Stimulated activated naive CD4-positive, alpha-beta T cell treated with Interleukin-2 at 50 U/mL for 16 hours (primary cell): ENCODE measurements at places on chromosomes 3 and 15.

- DNase-seq: no peak
Measured at GRCh38 chr3:170740726-170741591, 129.0 kb downstream of the RPL22L1 start.

DNA sequence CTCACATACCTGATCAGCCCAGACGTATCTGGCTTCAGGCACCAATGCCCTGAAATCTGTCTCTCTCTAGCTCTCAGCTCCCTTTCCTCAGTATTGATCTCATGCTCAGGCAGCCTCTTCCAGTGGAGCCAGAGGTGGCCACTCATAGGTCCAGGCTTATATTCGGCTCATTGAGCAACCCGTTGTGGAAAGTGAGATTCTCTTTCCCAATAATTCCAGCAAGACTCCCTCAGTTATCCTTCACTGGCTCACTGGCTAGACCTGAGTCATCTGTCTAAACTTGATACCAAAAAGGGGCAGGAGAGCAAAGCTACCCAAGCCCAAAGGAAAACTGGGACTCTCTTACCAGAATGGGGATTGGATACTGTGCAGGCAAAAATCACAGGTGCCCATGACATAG, 33.4 kb upstream of the FRMD4B start:
- DNase-seq: no peak

GRCh38 chr15:79168922-79169456, 78.4 kb upstream of the RASGRF1 start:
- no peak for DNase-seq

DNA sequence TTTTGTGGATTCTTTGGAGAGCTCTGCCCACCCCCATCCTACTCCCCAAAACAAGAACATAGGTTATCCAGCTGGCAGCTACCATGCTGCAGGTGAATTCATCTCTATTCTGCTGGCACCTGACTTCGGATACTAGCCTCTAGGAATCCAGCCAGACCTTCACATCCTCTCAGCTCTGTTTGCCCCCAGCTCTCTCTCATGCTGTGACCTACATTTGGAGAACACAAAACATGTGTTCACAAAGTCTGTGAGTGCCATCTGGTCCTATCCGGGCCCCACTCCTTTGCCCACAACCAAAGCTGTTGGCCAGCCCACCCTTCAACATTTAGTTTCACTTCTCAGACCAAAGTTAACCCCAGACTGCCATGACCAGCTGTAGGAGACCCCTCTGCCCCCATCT, 89.4 kb upstream of the C3orf80 start:
- no peak for DNase-seq

GRCh38 chr3:64612082-64612860, 75.5 kb downstream of the ADAMTS9 start:
- DNase-seq: no peak

GRCh38 chr3:187978433-187979011, 175.4 kb upstream of the LPP start:
- no peak for DNase-seq

DNA sequence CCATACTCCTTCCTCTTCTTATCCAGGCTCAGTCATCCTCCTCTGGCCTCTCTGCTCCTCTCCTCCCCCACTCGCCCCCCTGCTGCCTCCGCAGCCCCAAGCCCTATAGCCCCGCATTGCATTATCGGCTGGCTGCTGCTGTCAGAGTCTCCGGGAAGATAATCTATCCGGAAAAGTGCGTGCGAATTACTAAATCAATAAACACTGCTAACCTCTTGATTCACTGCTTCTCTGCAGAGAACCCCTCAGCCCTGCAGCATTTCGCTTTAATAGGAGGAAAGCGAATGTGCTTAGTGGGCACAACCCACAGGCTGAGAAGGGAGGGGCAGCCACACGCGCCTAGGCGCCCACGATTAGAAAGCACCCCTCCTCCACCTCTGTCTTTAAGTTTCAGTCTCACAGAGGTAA, 167.6 kb downstream of the ABHD5 start:
- DNase-seq: no peak

GRCh38 chr3:126064627-126065258, 19.2 kb downstream of the SLC41A3 start:
- no peak for DNase-seq

DNA sequence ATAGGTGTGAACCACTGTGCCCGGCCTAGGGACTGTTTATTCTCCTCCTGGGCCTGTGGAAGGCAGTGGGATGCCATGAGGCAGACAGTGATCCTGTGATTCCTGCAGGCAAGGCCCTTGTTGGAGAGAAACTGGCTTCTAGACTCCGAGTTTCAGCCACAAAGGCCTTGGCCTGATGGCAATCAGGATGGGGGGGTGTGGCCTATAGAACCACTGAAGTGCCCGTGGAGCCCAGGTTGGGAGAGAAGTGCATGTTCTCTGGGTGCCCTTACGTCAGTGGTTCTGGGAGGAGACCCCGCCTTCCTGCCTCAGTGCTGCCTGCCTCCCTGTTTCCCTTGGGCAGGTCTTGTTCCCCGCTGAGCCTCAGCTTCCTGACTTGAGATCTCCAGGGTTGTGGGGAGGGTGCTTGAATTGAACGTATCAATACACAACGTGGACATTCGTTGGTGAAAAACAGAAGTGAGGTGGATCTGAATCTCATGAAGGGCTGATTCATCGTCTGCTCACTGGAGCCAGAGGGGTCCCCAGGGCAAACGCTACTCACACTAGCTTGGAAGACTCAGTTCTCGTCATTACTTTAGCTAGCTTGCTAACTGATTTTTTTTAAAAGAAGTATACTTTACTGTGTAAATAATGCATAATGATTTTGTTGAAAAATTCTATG, 31.8 kb downstream of the IRAK2 start:
- no peak for DNase-seq

DNA sequence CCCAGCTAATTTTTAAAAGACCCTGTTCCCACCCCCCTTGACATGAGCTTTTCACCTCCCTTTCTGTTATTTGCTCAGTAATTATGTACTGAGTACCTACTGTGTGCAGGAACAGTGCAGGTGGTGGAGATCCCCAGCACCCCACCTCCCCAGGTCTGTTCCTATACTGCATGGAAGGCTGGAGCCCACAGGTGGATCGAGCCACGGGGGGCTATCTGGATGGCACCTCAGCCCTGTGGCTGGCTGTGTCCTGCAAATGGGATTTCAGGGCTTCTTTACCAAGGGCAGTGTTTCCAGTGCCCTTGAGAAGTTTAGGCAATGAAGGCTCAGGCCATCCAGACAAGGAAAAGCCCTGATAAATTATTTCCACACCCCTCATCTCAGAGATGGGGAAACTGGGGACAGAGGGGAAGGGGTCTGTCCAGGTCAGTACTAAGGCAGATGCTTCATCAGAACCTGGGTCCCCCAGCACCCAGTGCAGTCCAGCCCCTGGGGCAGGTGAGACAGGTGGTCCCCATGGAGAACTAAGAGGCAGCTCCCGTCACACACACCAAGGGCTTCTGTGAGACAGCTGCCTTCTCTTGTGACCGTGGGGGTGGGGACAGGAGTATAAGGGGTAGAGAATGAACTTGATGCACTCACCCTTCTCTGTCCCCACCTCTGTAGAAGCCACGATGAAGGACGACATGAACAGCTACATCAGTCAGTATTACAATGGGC, 109.6 kb downstream of the ETFA start:
- DNase-seq: no peak

GRCh38 chr3:108024146-108024850, 66.5 kb downstream of the CD47 start:
- no peak for DNase-seq

- no peak for DNase-seq
Measured at GRCh38 chr3:10085738-10086137, 22.3 kb downstream of the FANCD2OS start.

- DNase-seq: no peak
Measured at GRCh38 chr3:83003917-83004316, 1242.5 kb upstream of the GBE1 start.
